ENCODE measurements at places on chromosomes 12 and 14. TPM values are rescaled to one million over a fixed set of nuclear protein-coding genes. Genes with fewer than 3 reads are reported as not detected.

DNA sequence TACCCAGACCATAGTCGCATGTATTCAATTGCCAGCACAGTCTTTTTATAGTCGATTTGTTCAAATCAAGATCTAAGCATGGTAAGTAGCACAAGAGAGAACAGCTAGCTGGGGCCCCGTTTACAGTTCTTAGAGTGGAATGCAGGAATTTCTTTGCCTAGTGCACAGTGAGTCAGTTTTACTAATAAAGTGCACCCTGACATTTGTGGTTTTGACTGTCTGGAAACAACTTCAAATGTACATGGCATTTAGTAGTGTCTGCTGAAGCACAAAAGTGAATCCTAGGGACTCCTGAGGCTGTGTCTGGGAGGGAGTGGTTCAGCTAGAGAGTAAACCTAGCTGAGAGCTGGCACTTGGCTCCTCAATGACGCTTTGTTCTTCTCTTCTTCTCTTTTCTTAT is 64.9 kb downstream of the TMX1 start:
- no peak for DNase-seq

GRCh38 chr14:21860172-21860571 is 186.6 kb upstream of the OR4E1 start:
- DNase-seq: no peak

GRCh38 chr12:38516418-38516817 is 199.8 kb downstream of the ALG10B start:
- DNase-seq: no peak

- no peak for DNase-seq
These were observed 56.9 kb downstream of the IGF1 start for GRCh38 chr12:102423462-102423861.

DNA sequence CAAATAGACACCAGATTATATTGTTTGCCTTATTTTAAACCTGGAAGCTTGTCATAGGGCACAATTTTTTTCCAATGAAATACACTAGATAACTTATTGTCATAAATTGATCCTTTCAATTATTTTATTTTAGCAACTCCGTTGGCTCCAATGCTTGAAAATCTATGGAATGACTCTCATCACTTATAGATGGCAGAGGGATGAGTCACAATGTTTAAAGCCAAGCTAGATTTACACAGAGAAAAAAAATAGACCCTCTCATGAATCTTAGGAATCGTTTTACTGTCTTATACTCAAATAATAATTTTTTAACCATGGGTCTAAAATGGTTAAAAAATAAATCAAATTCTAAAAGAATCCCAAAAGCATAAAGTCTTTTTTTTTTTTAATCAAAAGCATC is 1276.6 kb upstream of the FLRT2 start:
- DNase-seq: no peak

DNA sequence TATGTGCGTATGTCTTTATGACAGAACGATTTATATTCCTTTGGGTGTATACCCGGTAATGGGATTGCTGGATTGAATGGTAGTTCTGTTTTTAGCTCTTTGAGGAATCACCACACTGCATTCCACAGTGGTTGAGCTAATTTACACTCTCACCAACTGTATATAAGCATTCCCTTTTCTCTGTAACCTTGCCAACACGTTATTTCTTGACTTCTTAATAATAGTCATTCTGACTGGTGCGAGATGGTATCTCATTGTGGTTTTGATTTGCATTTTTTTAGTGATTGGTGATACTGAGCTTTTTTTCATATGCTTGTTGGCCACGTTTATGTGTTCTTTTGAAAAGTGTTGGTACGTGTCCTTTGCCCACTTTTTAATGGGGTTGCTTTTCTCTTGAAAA is 49.7 kb downstream of the FRS2 start:
- no peak for DNase-seq

- DNase-seq: peak; percentile 76
These were observed 4.7 kb upstream of the TC2N start for GRCh38 chr14:91872011-91872501.

DNA sequence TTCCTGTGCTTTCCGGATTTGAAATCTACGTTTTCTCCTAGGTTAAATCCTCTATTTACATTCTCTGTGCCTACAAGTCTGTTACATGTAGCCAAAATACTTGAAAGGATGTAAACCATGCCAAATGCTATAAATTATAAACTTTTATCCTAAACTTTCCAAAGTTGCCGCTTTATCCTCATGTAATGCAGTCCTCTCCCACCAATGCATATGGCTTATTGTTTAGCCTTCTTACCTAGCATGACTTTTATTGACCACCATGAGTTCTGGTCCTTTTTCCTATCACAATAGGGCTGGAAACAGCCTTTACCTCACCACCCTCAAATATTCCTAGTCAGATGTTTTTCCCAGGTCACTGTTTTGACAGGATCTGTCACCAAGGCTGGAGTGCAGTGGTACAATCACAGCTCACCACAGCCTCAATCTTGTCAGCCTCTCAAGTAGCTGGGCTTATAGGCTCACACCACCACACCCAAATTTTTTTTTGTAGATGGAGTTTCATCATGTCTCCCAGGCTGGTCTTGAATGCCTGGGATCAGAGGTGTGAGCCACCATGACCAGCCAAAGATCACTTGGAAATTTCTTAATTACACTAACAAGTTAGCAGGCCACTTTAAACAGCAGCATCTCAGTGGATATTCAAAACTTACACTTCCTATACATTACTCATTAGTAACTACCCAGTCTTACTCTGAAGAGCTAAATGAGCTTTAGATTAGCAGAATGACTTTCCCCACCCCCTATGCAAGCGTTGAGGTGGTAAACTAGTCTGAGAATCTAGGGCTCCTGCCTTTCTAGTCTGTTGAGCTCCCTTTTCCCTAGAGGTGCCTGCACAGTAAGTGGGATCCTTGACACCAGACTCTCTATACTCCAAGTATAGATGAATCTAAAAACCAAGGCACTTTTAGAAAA is 4.1 kb downstream of the TUBA1B start:
- no peak for DNase-seq

- DNase-seq: no peak
These were observed 4.7 kb downstream of the MDM2 start for GRCh38 chr12:68812553-68813241.

GRCh38 chr12:22628228-22628627 is 3.3 kb downstream of the ETNK1 start:
- DNase-seq: no peak

DNA sequence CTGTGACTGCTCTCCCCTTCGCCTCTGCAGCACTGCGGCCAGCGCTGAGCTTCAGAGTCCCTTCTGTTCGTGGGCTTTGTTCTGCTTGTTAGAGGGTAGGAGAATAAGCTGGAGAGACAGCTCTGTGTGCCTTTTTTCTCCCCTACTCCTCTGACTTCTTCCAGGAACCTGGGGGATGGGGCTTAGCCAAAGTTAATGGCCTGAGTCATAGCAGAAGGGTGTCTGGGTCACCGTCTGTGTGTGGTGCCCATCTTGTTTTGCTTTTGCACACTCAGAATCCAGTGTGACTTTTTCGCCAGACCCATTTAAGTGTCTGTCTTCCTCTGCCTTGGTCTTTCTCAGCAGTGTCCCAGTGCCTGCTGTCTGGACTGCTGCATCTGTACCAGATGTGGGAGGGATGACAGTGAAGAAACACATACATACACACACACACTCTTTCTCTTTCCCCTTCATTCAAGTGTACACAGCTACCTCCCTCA is 3.0 kb downstream of the KIF5A start:
- DNase-seq: peak; percentile 18

- no peak for DNase-seq
These were observed 124.5 kb downstream of the CALM1 start for GRCh38 chr14:90521084-90521929.

DNA sequence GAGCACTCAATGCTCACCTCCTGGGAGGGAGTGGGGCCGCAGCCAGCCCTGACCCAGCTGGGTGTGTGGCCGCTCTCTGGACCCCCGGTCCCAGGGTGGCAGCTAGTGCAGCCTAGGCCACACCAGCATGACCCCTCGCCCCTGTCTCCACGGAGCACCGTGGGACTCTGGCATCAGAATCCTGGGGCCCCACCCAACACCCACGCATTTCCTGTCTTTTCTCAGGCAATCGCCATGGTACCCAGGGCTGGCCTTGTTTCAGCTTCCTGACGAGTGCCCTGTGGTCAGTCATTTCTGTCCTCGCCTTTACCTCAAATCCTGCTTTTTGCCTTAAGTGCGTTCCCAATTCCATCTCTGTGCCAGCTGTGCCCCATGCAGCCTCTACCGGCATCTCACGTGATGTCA is 15.9 kb downstream of the PACS2 start:
- DNase-seq: peak; percentile 73

DNA sequence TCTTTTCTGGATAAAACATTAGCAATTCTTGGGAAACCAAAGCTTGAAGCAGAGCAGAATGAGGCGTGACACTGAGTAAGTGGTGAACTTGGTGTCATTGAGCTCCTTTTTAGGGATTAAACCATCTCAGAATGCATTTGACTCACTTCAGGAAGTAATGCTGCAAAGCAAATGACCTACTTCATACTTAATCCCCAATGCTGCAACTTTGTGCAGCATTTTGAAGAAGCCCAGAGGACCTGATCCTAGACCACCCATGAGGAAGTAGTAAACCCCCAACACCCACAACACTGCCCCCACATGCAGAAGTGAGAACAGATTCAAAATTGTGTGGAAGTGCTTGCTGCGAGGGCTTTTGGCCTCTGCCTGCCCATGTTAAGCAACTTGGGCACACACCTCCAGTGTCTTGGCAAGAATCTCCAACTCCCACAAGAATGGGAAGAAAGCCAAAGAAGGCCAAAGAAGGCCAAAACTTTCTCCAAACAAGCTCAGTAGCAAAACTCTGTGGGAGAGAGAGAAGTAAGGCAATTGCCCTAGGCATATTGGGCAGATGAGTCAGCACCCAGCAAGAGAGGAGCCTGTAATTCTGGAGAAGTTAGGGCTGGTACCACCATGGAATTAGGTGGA is 69.2 kb upstream of the ETV6 start:
- DNase-seq: peak; percentile 66

GRCh38 chr14:23984891-23985602 is 3.7 kb upstream of the DHRS4L2 start:
- no peak for DNase-seq

DNA sequence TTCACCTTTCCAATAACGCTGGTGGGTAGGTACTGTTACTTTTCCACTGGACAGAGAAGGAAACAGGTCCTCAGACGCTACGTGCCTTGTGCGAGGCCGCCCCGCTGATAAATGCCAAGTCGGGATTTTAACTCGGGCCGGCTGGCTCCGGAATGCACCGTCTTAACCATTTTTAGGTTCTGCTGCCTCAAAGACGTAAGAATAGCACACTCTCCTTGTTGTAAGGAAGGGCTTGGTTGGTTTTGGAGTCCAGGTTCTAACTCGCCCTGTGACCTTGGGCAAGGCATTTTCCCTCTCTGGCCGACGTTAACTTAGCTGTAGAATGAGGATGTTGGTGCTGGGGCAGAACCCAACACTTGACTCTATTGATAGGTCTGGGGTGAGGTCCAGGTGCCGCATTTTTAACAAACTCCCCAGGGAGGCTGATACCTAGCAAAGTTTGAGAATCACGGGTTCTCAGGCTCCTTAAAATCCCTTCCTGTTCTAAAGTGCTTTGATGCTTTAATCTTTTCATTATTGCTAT is 814 bp downstream of the ANKRD13A start:
- DNase-seq: no peak

DNA sequence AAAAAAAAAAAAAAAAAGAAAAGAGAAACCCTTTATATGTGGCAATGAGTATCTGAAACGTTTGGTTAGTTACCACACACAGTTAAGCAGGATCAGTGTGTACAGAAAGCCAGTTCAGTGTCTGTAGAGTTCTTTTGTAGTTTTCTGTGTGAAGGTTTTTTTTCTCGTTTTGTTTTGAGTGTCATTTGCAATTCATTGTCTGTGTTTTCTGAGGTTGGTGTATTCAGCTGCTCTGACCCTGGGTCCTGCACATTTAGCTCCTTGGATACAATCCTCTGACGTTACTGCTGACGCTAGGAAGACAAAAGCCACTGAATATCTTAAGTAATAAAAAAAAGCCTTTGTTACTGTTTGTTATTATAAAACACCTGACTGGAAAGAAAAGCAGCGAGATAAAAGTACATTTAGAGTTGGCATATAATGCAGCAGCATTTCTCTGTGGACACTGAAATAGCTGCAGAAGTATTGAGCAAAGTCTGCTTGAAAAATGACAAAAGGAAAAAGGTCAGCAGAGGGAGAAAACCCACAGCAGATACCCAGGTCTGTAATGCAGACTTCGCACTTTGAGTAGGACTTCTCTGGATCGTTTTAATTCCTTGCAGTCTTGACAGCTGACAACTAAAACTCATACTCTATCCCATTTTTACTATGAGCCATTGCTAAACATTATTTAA is 89.0 kb downstream of the POLR3B start:
- DNase-seq: no peak

GRCh38 chr12:84075991-84076390 is 836.6 kb downstream of the SLC6A15 start:
- DNase-seq: no peak

GRCh38 chr14:32303865-32304264 is 25.2 kb upstream of the AKAP6 start:
- DNase-seq: no peak

- no peak for DNase-seq
These were observed 121.7 kb downstream of the PHETA1 start for GRCh38 chr12:111247083-111247783.

- DNase-seq: no peak
These were observed 56.9 kb downstream of the FOS start for GRCh38 chr14:75335571-75335970.

DNA sequence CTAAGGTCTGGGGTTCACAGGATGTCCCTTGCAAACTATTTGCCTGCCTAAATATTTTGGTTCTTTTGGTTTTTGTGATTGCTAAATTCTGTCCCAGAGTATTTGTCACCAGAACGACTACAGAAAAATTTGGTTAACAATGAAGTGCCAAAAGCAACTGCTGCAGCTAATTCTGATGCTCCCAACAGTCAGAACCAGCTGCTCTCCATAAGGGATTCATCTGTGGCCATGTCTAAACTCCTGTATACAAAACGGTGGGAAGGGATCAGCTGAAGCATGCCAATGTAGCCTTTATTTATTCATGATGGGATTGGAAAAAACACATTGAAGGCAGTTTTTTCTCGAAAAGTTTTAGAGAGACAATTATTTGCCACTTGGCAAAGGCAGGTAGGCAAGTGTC is 29.3 kb upstream of the PELI2 start:
- DNase-seq: no peak

GRCh38 chr12:124837249-124837897 is 26.3 kb downstream of the SCARB1 start:
- DNase-seq: no peak

TCL1B gene
- not detected for total RNA-seq

MYF6 gene
- total RNA-seq: not detected

KCNC2 gene
- total RNA-seq: not detected

INHBC gene
- not detected for total RNA-seq

CCDC38 gene
- total RNA-seq: not detected

GOLT1B gene
- 25.0 TPM for total RNA-seq

ASB8 gene
- total RNA-seq: 34.5 TPM

CD4 gene
- 67.6 TPM for total RNA-seq

ASB2 gene
- total RNA-seq: 3.2 TPM

FOXG1 gene
- total RNA-seq: not detected

SYT1 gene
- 0.58 TPM for total RNA-seq

GALNT9 gene
- 1.6 TPM for total RNA-seq

GLIPR1L1 gene
- total RNA-seq: not detected

GABARAPL1 gene
- total RNA-seq: 114 TPM

TROAP gene
- total RNA-seq: 0.96 TPM

SLC38A4 gene
- total RNA-seq: 1.9 TPM

AICDA gene
- 0.75 TPM for total RNA-seq
